ENCODE measurements at places on chromosomes 2 and 18.

DNA sequence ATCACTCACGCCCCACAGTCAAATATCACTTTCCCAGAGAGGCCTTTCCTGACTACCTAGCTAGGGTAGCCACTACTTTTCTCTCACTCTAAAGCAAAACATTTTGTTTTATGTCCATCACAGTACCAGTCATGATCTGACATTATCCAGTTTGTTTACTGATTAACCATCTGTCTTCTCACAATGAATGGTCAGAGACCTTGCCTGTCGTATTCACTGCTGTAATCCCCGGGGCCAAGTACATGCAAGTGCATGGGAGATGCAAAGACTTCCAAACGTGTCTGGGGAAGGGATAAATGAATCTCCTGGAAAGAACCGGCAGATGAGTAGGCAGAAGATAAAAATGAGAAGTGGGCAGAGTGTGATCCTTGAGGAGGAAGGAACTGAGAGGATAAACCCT, 39.7 kb downstream of the THUMPD2 start:
- DNase-seq: no peak

DNA sequence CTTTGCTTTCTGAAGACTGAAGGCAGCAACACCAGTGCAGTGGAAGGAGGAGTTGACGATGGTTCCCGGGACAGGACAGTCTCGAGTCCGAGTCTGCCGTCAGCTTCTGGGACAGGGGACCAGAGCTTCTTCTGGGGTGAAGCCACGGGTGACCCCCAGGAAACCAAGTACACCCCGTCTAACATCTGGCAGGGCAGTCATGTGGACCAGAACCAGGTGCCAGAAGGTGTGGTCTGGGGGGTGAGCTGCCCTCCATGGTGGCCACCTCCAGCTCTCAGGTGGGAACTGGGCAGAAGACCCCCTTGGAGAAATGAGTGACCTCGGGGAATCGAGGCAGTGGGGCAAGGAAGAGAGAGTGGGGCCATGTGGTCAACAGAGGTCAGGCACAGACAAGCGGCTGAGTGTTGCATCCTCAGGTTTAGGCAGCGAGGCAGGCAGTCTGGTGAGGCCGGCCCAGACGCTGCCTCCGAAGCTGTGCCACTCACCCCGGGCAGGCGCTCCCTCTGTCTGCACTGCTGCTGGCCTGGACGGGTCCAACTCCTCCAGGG, 204.3 kb downstream of the HDAC4 start:
- DNase-seq: no peak

GRCh38 chr18:6796511-6796910, 67.0 kb downstream of the ARHGAP28 start:
- no peak for DNase-seq

DNA sequence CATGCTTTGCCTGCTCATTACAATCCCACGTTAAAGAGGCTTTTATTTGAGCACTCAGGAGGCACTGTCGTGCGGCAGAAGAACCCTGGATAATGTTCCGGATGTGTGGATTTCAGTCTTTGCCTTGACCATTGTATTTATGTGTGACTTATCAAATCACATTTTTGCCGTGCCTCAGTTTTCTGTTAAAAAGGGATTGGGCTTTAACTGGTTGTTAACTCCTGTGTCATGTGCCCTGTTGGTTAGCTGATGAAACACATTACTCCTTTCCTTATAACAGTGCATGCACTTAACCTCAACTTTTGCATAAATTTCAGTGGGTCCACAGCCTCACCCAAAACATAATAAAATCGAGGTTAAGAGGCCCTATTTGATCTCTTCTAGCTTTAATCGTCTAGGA, 52.7 kb downstream of the NAB1 start:
- DNase-seq: no peak

DNA sequence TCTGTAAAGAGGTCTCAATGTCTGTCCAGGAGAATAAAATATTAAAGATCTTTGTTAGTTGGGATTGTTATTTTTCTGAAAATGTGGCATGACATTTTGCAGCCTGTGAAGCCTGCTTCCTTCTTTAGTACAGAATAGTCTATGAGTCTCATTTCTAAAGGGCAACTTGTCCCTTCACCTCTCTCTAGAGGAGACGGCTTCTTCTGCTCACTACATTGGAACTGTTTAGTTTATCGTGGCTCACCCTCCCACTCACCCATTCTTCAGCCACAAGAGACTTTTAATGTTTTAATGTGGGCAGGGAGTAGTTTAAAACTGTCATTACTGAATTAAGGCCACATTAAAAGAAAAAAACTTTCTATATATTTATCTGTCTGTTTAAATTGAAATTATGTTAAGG, 161.0 kb downstream of the BARD1 start:
- no peak for DNase-seq

DNA sequence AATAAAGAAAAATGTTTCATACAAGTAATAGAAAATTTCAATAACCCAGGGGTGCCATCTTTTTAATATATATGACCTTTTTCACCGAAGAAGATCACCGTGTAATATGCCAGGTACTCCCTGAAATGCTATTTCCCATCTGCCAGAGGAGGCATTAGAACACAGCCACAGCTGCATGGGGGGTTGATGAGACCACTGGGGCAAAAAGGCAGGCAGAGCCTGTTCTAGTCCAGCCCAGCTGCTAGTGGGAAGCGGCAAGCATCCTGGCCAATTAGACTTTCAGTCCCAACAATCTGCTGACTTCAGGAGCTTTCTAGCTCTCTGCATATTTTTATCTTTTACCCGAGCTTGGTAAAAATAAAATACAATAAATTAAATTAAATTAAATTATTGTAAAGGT, 362.6 kb downstream of the RIT2 start:
- no peak for DNase-seq

GRCh38 chr2:101179982-101180381, 28.8 kb upstream of the TBC1D8 start:
- DNase-seq: no peak

- DNase-seq: no peak
These were observed 13.4 kb upstream of the WIPF1 start for GRCh38 chr2:174611006-174611405.

DNA sequence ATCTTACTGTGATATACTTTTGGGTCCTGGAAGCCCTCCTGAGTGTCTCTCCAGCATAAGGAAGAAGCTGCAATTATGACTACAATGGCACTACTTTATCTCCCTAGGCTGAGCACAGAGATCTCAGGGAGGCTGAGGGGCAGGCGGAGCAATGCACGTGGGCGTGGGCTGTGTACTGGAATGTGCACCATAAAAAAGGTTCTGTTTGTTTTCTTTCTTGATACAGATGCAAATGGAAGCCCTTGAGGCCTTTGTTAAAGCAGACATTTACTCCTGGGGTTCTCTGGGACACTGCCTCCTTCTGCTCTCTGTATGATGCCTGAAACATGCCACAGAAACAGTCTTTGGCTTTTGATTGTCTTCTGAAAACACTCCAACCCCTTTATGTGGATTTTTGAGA, 79.1 kb upstream of the DLX2 start:
- DNase-seq: no peak

- DNase-seq: no peak
These were observed 1064.1 kb upstream of the CNTNAP5 start for GRCh38 chr2:122960759-122961641.

DNA sequence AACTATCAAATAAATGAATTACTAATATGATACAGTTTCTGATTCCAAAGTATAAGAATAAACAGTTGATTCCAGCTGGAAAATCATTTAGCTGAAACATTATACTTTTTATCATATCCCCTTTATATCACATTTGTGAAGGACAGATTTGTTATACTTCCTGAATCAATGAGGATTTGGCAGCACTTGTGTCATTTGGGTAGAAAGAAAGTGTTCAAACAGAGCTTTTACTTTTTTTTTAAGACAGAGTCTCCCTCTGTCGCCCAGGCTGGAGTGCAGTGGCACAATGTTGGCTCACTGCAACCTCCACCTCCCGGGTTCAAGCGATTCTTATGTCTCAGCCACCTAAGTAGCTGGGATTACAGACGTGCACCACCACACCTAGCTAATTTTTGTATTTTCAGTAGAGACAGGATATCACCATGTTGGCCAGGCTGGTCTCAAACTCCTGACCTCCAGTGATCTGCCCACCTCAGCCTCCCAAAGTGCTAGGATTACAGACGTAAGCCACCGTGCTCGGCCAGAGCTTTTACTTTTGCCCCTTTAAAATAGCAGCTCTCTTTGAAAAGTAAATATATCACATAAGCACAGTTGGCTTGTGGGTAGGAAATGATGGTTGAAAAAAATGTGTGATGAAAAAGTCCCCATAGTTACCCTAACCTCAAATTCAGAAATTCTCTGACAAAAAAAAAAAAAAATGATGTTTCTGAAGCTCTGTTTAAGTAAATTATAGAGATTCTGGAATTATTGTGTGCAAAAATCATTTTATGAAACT, 95.2 kb downstream of the DTNA start:
- DNase-seq: no peak

DNA sequence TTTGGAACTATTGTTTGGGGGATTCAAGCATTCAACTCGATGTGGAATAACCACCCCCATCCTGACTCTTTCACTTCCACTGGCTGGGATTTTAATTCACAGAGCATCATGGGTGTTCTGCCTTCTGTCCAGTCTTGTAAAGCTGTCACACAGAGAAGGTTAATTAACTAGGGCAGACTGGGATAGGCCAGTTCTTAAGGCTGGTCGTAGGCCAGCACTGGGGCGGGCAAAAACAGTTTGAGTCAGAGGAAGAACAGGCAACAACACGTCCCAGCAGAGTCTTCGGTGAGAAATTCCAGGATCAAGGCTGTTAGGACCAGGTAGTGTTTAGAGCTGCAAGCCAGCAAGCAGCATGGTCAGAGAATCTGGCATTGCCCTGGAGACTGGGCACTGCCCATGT, 4.0 kb upstream of the RNF152 start:
- DNase-seq: no peak

- no peak for DNase-seq
These were observed 30.4 kb upstream of the FN1 start for GRCh38 chr2:215466097-215466909.

GRCh38 chr2:112997151-112997550, 8.1 kb upstream of the IL36A start:
- no peak for DNase-seq

DNA sequence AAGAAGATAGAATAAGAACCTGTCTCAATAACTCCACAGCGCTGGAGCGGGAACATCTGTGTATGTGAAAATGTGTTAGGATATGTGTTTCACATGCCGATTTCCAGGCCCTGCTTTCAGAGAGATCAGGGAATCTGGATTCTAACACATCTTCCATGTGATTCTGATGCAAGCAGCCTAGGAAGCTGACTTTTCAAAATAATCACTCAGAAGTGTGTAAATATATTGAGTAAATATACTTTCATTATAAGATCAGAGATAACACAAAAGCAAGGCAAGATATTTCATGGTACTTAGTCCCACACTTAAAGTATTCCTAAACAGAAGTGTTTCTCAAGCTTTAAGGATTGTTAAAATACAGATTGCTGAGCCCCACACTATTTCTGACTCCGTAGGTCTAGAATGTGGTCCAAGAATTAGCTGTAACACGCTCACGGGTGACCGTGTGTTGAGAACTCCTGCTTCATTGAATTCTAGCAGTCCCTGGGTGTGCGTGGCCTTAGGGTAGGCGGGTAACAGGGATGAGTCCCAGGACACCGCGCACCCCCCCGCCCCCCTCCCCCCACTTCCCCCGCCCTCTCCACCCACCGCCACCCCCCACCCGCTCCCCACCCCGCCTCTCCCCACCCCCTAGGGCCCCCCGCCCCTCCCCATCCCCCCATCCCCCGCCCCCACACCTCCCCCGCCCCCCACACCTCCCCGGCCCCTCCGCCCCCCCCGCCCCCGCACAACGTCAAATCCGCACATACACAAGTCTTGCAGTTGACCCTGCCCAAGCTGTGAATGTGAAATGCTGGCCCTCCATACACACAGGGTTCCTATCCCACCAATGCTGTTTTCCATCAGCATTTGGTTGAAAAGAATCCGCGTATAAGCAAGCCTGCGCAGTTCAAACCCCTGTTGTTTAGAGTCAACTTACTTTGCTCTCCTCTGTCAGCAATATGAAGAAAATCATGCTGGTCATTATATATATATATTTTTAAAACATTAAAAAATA, 94.2 kb upstream of the SLC39A10 start:
- no peak for DNase-seq

GRCh38 chr2:85253890-85254289, 73.9 kb downstream of the TGOLN2 start:
- no peak for DNase-seq
